ENCODE measurements at places on chromosomes 13 and 19.

DNA sequence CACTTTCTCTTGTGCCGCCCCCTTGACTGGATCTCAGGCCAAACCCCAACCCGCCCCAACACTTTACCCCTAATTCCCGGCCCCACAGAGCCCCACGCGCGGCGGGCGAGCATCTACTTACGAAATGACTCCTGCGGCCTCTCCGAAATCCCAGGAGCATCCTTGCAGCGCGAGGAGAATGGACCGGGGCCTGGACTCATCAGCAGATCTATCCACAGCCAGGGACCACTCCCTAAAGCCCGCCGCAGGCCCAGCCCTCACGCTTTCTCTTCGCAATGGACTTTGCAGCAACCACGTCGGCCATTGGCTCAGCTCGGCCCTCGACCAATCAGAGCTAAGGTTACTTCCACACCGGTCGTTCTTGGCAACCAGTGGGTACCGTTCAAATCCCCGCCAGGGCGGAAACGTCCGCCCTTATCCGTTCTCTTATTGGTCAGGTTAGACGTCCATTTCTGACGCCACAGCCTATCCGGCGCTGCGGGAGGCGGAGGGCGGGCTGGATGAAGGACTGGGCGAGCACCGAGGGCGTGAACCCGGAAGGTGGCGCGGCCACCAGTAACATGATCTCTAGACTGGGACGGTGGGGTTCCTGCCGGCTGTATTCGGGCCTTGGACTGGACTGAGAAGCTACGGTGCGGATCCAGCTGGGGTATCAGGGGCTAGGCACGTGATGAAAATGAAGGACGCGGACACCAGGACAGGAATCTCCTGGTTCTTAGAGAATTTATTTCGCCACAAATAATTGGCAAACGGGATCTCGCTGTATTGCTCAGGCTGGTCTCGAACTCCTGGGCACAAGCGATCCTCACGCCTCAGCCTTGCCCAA is at the start of the genes CEP89 and FAAP24:
TSS of gene CEP89 (minus strand) at position 244 of the 826 bp plus-strand sequence. CDS start at position 160, 84 bp downstream.
TSS of gene FAAP24 (plus strand) at position 528 of the 826 bp plus-strand sequence. CDS start 955 bp downstream, outside the sequence.
- peak; percentile 99 for DNase-seq

GRCh38 chr19:36574741-36575140 is 1.6 kb upstream of the ZNF529 start:
- no peak for DNase-seq

DNA sequence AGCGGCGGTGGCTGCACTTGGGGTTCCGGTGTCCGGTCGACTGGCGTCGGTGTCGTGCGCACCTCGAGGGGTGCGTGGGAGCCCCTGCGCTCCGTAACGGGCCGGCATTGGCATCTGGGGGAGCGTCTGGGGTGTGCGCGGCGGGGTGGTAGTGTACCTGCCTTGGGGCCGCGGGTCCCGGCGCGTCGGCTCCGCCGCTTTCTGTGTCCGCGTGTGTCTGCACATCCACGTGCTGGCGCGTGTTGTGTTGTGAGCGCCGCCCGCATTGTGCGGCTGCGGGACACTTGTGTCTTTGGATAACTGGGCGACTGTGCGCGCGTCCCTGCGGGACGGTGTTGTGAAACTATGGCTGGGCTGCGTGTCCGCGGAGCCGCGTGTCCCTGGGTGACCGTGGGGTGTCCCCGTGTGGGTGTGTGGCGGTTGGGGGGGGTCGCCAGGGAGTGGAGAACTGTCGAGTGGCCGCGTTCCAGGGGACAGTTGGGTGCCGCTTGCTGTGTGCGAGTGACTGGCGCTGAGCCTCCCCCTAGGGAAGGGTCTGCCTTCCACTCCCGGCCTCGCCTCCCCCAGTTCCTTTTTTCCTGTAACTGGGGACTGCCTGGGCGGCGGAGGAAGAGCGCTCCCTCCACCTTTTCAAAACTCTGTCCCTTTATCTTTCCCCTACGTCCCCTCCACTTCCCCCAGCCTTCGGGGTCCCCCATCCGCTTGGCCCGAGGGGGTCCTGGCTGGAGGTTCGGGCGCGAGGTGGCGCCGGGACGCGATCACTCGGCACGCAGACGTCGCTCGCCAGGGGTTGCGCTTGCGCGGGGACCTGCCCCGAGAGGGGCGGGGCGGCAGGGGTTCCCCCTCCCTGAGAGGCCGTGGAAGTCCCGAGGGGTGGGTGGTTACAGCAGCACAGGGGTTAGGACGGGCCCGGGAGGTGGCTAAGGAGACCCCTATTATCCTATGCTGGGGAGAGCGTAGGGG is 5.7 kb upstream of the NFIC start:
- DNase-seq, result no peak

GRCh38 chr19:1237027-1237659 is 662 bp downstream of the CBARP start:
- no peak for DNase-seq

GRCh38 chr19:58558066-58558622 is at the start of gene UBE2M:
UBE2M (minus strand) TSS chr19:58558611; CDS start chr19:58558381, 230 bp downstream.
- DNase-seq, result no peak

DNA sequence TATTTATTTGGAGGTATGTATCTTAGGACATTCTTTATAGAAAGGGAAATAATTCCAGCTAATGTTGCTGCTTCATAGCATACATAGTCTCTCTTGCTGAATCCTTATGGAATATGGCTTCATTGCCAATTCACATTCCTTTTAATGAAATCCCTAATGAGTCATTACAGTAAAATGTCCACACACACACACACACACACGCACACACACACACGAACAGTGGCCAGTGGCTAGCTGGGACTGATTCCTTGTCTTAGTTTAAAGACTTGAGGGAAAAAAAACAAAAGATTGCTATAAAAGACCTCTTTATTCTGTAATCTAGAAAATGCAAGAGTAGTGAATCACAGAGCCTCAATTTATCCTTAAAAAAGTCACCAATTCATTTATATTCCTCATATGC is 301.6 kb downstream of the SLITRK6 start:
- DNase-seq, result no peak

DNA sequence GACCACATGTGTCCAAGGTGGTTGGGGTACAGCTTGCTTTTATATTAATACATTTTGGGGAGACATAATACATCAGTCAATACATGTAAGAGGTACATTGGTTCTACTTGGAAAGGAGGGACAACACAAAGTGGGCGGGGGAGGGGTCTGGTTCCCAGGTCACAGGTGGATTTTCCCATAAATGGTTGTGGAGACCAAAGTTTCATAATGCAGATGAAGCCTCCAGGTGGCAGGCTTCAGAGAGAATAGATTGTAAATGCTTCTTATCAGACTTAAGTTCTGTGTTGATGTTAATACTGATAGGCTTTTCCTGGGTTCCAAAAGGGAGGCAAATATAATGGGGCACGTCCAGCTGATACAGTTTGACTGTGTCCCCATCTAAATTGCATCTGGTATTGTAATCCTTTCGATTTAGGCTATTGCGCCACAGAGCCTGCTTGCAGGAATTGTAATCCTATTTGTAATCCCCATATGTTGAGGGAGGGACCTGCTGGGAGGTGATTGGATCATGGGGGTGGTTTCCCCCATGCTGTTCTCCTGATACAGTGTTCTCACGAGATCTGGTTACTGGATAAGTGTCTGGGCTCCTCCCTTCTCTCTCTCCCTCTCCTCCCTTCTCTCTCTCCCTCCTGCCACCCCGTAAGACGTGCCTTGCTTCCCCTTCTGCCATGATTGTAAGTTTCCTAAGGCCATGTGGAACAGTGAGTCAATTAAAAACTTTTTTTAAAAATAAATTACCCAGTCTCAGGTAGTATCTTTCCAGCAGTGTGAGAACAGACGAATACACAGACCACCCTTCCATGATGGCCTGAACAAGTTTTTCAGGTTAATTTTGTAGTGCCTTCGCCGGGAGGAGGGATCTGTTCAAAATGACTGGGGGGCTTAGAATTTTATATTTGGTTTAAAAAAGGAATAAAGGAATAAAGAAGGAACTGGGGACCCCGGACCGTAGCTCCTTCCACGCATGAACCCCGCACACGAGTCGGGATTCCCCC is 44.9 kb downstream of the ZNF823 start:
- DNase-seq, result peak; percentile 42
